Type B pancreatic cell (in vitro differentiated cells): ENCODE measurements at places on chromosomes 2 and 18. TPM values are rescaled to one million over a fixed set of nuclear protein-coding genes. Genes with fewer than 3 reads are reported as not detected.

The TNS1 gene
- 59.2 and 87.5 TPM in 2 replicates for total RNA-seq

The SPIRE1 gene
- 11.8 and 25.2 TPM in 2 replicates for total RNA-seq

The METAP1D gene
- 2.2 and 10.4 TPM in 2 replicates for total RNA-seq

GRCh38 chr2:18057657-18058056 lies 179.2 kb downstream of the KCNS3 start:
- no peak overlapping the region for H3K4me3 ChIP-seq
- H3K36me3 ChIP-seq = no peaks in the 10 kb centered on the region
- peaks cover 4% of the 10 kb centered on the region for H3K27me3 ChIP-seq
- H3K27ac ChIP-seq = no peak overlapping the region
- no peak for DNase-seq
- H3K4me1 ChIP-seq = no peaks in the 10 kb centered on the region

- H3K27ac ChIP-seq = peak overlapping the region; percentile 70
- H3K4me1 ChIP-seq = peaks cover 31% of the 10 kb centered on the region
- no peaks in the 10 kb centered on the region for H3K27me3 ChIP-seq
Observed at GRCh38 chr2:64212801-64213321, 68.6 kb upstream of the PELI1 start.
